CD8-positive, alpha-beta T cell (primary cell): ENCODE measurements at places on chromosomes 13 and 19. TPM values are rescaled to one million over a fixed set of nuclear protein-coding genes. Genes with fewer than 3 reads are reported as not detected.

TTC9B gene
- not detected for total RNA-seq

RELB gene
- total RNA-seq, result 168 TPM

ZNF737 gene
- total RNA-seq, result 11.2 TPM

FUT2 gene
- not detected for total RNA-seq

CCDC159 gene
- total RNA-seq, result 26.9 TPM

DNA sequence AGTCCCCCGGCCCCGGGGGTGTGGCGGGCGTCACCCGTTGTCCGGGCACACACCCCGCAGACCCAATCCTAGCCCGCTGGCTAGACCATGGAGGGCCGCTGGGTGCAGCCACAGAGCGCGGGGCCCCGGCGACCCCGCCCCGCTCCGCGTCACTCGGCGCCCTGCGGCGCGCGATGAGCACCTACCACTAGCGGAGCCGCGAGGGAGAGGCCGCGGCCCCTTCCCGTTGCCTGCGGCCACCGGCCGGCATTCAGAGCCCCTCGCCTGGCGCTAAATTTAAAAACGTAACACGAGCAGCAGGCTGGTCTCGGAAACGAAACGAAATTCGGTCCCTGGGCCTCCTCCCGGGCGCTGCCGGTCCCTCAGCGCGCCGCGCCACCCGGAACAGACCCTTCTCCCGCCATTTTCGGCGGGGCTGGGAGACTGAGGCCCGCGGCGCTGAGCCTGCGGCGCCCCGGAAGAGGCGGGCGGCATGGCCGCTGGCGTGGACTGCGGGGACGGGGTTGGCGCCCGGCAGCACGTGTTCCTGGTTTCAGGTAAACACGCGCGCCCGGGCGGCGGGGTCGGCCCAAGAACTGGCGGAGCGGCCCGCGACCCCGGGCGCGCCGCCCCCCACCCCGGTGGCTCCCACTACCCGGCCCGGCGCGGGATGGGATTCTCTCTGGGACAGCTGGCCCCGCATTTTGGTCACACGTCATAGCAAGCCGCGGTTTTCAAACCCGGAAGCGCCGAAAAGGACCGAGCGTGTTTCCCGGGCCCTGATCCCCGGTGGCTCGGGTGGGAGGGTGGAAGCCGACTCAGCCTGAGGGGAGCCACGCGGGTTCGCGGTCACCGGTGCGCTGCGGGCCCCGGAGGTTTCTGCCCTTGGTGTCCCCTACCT is at the start of gene RNASEH2B:
RNASEH2B (plus strand) TSS at position 187 of the 880 bp plus-strand sequence; CDS start at position 473, 286 bp downstream.
- peak; percentile 82 for DNase-seq

GRCh38 chr13:102470283-102470917 is 68.6 kb upstream of the FGF14 start:
- no peak for DNase-seq

DNA sequence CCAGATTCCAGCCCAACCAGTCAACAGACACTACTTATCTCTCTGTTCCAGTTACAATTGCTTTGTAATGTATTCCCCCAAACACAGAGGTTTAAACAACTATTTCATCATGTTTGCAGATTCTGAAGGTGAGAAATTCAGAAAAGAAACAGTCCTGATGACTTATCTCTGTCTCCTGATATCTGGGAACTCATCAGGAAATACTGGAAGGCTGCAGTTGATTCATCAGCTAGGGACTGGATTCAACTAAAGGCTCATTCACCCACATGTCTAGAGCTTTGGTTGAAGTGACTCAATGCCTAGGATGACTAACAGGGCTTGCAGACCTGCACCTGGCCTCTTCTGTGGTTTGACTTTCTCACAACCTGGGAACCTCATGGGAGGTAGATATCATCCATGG is 56.6 kb upstream of the GPC6 start:
- no peak for DNase-seq

- no peak for DNase-seq
Measured at GRCh38 chr13:114166381-114167131, 12.5 kb upstream of the CFAP97D2 start.

- DNase-seq, result no peak
Measured at GRCh38 chr19:38173291-38174041, 50.6 kb downstream of the DPF1 start.

DNA sequence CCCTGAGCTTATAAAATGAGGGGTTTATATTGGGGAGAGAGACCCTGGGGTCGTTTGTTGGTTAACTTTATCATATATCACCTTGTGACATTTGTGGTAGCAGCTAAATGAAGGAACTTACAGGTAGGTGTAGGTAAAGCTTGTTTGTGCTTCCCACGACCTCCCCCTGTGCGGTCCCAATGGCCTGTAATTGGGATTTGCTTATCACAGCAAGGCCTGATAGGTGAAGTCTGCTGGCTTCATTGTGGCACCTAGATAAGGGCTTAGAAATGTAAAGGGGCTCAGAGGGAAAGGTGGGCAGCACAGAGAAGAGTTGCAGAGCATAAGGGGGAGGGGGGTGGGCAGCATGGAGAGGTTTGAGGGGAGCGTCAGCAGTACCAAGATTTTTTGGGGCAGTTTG is 35.5 kb upstream of the MLNR start:
- DNase-seq, result no peak

DNA sequence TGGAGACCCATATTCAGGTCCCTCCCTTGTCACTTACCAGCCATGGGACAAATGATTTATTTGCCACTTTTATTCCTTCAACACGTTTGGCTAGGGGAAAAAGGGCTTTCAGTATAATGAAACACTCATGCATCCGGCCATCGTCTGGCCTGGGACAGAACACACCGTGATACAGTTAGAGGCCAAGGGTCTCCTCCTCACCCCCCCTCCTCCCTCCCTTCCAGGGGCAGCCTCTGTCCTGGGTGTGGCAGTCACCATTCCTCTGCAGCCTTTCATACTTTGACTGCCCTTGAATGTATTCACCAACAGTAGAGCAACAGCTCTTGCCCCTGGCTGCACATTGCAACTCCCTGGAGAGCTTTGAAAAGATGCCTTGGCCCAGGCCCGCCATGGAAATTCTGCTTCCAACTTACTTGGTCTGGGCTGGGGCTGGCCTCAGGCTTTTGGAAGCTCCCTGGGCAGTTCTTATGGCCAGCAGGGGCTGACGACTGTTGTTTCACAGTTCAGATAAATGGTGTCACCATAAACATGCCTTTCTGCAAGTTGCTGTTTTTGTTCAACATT is 3.0 kb downstream of the PAK4 start:
- DNase-seq, result no peak

DNA sequence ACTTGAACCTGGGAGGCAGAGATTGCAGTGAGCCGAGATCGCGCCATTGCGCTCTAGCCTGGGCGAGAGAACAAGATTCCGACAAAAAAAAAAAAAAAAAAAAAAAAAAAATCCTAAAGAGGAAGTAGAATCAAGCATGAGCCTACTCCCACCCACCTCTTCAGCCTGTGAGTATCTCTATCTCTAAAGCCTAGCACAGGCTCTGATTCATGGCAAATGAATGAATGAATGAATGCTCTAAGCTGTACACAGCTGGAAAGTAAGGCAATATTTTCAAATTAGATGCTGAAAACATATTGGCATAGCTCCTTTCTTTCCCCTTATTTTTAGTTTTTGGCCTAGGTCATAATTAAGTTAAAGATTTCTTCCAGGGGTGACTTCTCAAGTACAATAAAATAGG is 35.7 kb upstream of the FAM216B start:
- no peak for DNase-seq

DNA sequence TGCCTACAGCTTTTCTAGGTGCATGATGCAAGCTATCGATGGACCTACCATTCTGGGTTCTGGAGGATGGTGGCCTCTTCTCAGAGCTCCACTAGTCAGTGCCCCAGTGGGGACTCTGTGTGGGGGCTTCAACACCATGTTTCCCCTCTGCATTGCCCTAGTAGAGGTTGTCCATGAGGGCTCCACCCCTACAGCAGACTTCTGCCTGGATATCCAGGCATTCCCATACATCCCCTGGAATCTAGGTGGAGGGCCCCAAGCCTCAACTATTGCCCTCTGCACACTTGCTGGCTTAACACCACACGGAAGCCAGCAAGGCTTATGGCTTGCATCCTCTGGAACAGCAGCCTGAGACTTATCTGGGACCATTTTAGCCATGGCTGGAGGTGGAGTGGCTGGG is 1299.9 kb upstream of the MIR17HG start:
- no peak for DNase-seq

GRCh38 chr13:98913741-98914140 is 64.1 kb downstream of the DOCK9 start:
- no peak for DNase-seq
